ENCODE measurements at places on chromosomes 3 and 15.
A peak's percentile ranks its signal among the peaks of the same experiment; 100 is the strongest.

DNA sequence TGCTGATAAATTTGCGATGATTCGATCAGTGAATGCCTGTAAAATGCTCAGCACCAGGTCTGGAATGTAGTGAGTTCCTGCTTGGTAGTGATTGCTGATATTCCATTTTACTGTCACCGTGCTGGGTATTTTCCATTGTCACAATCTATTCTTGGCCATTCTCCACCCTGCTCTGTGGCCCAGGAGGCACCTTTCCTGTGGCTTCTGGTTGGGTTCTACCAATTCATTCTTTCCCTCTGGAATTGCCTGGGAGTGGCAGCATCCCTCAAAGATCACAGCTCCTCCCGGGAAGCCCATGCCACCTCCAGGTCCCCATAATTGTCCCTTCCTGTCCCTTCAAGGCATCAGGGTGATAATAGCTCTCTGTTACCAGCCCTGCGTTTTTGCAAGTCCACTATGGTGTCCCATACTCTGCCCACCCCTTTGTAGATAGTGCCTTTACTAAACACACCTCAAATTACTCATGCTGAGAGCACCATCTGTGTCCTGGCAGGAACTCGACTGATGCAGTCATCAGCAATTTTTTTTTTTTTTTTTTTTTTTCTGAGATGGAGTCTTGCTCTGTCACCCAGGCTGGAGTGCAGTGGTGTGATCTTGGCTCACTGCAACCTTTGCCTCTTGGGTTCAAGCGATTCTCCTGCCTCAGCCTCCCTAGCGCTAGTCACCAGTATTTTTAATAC is 177.8 kb upstream of the PROK2 start:
- DNase-seq = no peak

DNA sequence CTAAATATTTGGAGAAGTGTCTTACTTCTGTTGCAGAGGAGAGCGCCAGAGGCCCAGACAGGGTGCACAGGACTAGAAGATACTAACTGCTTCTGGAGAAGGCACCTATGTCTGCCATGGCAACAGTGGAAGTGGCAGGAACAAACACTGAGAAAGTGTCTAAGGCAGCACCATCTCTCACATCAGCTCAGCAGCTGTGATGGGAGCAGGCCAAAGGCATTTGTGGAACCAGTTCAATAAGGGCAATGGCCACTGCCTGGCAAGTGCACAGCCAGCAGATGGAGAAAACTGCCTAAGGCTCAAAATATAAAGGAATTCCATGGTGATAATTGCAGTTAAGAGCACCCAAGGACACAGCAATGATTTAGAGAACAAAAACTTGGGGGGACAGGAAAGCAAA is 563.0 kb upstream of the CCDC54 start:
- no peak for DNase-seq

- no peak for DNase-seq
Measured at GRCh38 chr3:13358051-13358450, 62.1 kb downstream of the NUP210 start.

GRCh38 chr3:100796556-100796955 is 87.3 kb downstream of the TFG start:
- DNase-seq = no peak

DNA sequence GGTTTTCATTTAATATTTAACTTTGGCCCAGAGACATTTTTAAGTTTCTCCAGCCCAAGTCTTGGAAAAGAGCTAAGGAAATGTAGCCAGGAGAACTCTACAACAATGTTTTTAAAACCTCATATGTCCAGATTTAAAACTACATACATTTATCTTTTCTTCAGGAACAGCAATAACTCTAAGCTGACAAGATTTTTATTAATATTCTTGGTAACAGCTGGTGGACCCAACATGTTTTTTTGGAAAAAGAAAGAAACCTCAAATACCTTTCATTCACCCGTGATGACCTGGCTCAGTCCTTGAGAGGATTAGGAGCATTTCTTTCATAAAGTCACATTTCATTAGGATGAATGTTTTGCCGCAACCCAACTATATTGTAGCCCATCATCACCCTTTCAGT is 50.4 kb upstream of the CMSS1 start:
- DNase-seq = no peak

DNA sequence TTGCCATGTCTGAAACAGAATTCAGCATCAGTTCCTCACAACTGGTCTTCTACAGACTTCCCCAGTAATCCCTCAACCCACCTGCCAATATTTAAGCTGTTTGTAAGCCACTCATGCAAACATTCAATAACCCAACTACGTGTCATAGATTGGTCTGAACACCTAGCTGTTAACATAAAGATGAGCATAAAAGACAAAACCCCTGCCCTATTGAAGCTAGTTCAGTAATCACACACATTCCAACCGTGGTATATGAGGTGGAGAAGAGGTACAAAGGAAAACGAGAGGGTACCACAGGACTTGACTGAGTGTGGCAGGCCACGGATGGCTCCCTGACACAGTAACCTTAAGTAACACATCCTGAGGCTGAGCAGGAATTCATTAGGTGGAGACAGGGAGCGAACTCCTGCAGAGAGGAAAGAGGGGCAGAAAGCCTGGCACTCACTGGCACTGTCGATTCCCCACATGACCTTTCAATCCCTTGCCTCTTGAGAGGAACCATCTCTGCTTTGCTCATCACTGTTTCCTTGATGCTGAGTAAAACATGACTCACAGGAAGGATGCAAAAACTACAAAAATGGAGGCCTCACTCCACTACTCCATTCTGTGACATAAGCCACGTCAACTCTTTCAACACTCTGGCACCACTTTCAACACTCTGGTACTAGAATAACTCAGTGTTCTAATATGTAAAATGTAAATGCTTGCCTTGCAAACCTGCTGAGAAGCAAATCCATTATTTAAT is 31.3 kb downstream of the RPN1 start:
- DNase-seq = no peak

GRCh38 chr3:107411779-107412178 is 34.5 kb downstream of the CCDC54 start:
- DNase-seq = no peak

- DNase-seq = no peak
Measured at GRCh38 chr15:88220443-88221335, 35.9 kb downstream of the NTRK3 start.

GRCh38 chr3:148175214-148175613 is 522.5 kb upstream of the AGTR1 start:
- no peak for DNase-seq

DNA sequence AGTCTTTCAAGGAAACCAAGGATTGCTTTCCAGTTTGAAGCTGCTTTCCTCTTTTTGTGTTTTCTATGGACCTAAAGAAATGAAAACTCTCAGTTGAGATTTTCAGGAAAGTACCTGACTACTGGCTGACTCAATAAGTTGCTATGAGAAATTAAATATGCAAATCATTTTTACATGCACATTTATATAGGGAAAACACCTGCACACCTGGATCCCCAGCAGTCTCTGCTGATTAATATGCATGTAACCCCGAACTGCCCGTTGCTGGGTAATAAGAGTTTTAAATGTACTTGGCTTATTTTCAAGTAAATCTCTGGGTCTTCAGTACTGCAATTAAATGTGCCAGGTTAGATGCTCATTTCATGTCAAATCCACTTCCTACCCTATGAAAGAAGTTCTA is 77.2 kb downstream of the KBTBD8 start:
- DNase-seq = no peak

GRCh38 chr3:85482213-85482490 is 523.4 kb downstream of the CADM2 start:
- no peak for DNase-seq

GRCh38 chr3:20141851-20142250 is 44.2 kb downstream of the SGO1 start:
- no peak for DNase-seq

GRCh38 chr15:89197503-89197971 is 23.8 kb downstream of the RLBP1 start:
- no peak for DNase-seq

DNA sequence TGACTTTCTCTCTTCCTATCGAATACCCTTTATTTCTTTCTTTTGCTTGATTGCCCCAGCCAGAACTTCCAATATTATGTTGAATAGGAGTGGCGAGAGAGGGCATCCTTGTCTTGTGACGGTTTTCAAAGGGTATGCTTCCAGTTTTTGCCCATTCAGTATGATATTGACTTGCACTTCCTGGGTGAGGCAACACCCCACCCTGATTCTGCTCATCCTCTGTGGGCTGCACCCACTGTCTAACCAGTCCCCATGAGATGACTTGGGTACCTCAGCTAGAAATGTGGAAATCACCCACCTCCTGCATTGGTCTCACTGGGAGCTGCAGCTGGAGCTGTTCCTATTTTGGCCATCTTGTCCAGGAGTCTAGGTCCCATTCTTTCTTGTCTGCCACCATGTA is 44.8 kb upstream of the KCNH8 start:
- no peak for DNase-seq

GRCh38 chr3:170307671-170308405 is 49.7 kb upstream of the SKIL start:
- DNase-seq = no peak

DNA sequence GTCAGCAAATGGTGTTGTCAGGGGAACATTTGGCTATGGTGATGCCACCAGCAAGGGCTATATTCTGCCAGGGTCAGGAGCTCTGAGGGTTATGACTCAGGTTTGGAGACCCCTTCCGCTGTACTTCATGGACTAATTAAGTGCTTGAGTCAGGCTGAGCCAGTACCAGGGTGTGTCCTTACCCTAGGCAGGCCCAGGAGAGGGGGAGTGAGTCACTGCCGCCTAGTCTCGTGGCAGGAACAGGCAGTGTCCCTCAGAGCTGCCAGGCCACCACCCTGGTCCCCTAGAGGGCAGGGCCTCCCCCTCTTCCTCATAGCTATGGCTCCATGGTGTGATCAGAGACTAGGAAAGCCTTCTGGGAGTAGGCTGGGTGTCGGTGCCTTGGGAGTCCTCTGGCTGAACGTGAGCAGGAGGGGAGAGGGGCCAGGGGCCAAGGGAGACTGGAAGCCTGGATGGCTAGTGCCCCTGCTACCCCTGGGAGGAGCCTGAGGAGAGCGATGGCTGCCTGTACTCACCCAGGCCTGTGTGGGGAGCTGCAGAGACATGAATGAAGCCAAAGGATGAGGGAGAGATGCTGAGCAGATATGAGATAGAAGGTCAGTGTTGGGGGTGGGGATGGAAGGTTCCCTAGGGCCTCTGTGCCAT is 10.6 kb downstream of the MAPKAPK3 start:
- DNase-seq = no peak

DNA sequence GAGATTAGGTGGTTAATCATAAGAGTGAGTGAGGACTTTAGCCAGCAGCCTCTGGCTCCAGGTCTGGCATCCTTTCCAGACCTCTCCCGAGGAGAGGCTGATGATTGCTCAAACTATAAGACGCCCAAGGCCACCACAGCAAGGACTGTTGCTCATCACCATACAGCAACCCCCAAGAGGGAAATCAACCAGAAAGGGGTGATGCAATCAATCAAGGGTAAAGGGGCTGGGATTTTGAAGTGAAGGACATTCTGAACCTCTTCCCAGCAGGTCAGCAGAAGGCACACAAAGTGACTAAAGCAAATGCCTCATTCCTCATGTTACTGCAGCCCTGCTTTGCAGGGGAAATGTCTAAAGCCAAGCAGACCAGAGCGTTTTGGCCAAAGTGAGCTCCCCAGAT is 247.3 kb upstream of the IGF1R start:
- no peak for DNase-seq

GRCh38 chr3:168161696-168162095 is 66.0 kb upstream of the GOLIM4 start:
- no peak for DNase-seq

DNA sequence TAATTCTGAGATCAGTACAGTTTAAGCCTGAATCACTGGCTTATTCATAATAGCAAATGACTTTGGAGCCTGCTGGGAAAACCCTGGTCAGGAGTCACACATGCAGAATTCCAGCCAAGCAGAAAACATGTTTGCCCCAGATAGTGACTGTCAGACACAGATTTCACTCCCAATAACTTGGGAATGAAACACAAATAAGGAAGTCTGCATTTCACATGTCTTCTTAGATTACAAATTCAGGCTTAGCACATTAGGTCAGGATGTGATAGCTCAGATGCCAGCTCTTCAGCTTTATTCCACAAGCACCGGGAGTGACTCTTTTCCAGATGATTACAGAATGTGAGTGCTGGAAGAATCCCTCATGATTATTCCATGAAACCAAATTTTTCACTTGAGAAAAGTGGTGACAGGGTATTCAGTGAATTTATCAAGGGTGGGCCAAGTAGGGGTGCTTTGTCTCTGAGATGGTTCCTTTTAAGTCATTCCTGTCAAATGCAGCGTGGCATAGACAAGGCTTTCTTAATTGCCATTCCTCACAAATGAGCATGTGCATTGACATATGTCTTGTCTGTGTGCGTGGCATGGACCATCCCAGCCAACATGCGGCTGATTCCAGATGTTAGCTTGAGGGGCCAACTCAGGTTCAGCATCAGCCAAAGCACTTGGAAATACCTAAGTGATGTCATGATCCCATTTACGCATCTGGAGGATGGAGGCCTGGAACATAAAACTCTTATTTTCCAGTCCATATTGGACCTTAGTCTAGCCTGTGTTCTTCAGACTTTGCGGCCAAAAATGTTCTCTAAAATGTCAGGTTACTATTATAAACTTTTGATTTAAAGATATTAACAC is 191.0 kb downstream of the EPHB1 start:
- no peak for DNase-seq

- DNase-seq = peak; percentile 38
Measured at GRCh38 chr15:59528961-59529402, 82.6 kb upstream of the GCNT3 start.

- DNase-seq = no peak
Measured at GRCh38 chr15:41291065-41291631, 41.2 kb downstream of the OIP5 start.

GRCh38 chr15:35929740-35930444 is 383.9 kb upstream of the DPH6 start:
- DNase-seq = no peak

- DNase-seq = no peak
Measured at GRCh38 chr3:50293079-50293801, 1.0 kb upstream of the IFRD2 start.

DNA sequence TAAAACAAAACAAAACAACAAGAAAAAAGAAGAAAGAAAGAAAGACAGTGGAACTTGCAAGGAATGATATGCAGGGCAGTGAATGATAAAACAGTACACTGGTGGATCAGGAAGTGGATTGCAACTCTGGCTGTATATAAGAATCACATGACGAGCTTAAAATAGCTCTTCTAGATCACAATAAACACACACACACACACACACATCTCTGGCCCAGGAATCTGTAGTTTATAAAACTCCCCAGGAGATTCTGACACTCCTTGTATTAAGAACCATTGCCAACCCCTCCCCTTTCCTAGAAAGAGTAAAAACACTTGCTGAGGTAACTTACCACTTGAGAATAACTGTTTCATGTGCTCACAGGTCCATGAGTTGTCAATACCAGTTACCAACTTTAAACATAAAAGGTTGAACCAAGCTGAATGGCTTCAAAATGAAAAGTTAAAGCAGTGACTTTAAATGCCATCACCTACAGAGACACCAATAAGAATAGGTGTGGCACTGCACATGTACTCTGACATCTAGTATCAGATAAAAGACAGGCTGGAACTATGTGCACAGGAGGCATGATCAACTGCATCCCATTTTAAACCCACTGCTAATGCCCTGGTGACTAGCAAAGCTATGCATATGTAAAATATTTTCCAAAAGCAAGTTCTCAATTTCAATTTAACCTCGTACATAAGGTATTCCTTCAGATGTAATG is 3.9 kb downstream of the CPOX start:
- DNase-seq = no peak

GRCh38 chr3:134663721-134664456 is 13.1 kb upstream of the KY start:
- no peak for DNase-seq
